AG08396 (cell line): ENCODE measurements at places on chromosomes 7 and 10.

- DNase-seq: no peak
Observed at GRCh38 chr7:28126410-28127041, 54.1 kb downstream of the JAZF1 start.

DNA sequence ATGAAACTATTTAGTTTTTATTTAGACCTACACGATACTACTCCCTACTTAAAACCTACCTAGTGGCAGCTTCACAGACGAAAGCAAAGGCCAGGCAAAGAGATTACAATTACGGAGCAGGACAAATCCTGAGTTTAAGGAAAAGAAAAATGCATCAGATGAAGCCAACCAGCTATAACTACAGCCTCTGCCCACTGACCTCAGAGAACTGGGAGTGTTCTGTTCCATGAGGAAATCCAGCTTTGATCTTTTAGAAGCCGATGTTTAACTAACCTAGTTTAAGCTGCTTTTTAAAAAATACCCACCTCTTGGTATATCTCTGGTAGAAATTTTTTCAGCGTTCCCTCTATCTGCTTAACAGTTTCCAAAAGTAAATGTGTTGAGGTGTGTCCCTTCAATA, 3.0 kb upstream of the UPF2 start:
- no peak for DNase-seq

DNA sequence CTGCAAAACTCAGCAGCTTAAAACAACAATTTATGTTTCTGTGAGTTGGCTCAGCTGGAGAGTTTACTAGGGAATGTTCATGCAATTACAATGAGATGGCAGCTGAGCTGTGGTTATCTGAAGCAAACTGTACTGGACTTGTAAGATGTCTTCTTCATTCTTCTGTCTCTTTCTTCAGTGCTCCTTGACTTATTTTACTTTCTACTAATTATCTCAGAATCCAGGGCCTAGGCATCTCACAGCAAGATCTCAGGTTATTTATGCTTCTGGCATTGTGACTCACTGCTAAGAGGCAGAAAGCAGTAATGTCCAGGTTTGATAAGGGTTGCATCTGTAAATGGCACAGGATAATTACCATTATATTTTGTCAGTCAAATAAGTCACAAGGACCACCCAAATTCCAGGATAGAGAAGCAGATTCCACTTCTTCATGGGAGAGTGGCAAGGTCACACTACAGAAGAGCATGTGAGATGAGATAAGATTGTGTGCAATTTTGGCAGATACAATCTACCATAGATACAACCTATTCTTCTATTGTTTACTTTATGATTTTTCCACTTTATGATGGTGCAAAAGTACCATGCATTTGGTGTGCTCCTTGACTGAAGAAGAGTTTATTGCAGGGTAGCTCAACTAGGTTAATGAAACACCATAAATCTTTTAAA, 16.8 kb downstream of the VIM start:
- DNase-seq: no peak

DNA sequence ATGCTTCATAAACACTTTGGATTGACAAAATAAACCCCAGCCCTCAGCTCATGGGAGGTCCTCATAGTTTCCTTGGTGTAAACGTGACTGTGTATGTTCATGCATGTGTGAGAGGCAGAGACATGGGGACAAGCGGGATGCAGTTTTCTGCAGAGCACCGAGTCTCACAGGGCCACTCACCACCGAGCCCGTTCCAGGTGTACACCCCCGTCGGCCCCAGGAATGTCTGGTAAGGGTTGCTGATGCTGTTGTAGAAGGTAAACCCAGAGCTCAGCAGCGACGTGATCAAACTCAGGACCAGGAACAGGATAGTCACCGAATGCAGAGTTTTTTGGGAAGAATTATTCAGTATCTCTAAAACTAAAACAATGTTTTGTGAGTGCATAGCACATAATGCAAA, 9.2 kb downstream of the CLRN3 start:
- no peak for DNase-seq

DNA sequence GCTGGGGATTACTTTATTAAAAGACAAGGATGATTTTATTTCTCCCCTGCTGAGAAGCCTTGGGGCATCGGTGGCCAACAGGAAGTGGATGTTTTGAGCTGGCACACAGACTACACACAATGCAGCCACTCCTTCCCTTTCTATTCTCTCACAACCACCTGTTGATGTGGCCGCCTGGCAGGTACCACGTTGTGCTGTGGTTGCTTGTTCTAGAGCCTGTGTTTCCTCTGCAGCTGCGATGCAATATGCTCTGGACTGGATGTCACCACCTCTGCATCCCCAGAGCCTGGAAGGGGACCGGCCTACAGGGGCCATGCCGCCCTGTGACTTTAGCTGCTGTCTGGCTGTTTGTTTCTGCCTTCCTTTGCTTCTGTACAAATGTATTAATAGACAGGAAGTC, 195.7 kb upstream of the CELF2 start:
- DNase-seq: no peak

DNA sequence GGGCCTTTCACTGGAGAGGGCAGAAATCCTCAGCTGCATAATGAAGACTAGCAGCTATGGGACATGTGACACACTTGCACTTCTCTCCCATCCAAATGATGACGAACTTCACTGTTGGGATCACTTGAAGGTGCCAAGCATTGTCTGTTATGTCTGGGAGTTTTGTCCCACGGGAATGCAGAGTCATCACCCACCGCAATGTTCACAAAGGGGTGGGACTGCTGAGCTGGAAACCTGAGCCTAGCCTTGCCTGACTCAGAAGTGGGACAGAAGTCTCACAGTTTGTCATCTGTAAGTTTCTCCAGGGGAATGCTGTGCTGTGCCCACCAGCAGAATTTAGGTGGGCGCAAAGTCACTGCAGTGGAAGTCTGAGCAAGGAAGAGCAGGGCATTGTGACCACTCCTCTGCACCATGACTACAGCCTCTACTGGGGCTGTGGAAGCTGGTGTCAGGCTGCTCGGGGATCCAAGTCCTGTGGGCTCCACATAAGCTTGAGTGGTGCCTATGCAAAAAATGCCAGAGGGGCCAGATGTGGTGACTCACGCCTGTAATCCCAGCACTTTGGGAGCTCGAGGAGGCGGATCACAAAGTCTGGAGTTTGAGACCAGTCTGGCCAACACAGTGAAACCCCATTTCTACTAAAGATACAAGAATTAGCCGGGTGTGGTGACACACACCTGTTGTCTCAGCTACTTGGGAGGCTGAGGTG, 472.0 kb upstream of the CNTNAP2 start:
- DNase-seq: no peak

DNA sequence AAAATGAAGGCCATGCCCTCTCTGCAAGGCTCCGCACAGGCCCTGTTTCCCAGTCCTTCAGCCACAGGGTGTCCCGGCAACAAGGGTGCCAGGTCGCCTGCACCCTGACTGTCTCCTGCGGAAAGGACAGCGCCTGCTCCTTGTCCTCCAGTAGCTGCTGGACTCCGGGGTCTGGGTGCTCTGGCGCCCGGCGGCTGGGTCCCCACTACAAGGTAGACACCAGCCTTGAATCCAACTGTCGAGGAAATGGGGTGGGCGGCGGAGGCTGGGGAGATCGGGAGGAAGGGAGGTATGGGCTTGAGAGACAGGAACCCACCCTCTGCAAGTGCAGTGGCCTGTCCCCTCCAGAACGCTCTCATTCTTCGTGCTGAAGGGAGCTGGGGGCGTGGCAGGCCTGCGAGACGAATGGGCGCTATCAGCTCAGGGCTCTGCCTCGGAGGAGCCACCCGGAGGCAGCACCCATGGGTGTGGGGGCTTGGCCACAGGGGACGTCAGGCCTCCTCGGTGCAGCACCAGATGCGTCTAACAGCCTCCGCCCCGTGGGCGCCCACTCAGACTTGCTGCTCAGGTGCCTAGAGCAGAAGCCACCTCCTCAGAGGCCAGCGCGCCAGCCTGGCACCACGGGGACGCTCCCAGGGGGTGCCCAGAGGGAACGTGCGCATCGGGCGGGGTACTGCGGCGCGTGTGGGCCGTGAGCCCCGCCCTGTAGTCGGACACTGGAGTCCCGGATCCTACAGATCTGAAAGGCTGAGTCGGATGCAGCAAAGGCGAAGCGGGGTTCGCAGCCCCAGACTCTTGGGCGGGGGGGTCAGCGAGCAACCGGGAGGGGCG, 15.6 kb downstream of the ADAM8 start:
- peak; percentile 72 for DNase-seq

GRCh38 chr7:66167773-66168387, 37.3 kb upstream of the TPST1 start:
- DNase-seq: peak; percentile 38

GRCh38 chr7:72326365-72326764, 85.8 kb downstream of the CALN1 start:
- no peak for DNase-seq

- no peak for DNase-seq
Observed at GRCh38 chr10:43873717-43874116, 225.0 kb upstream of the ZNF32 start.

GRCh38 chr10:4981722-4982471, 18.7 kb downstream of the AKR1C1 start:
- no peak for DNase-seq

GRCh38 chr7:135197343-135197742, 14.0 kb downstream of the WDR91 start:
- no peak for DNase-seq

GRCh38 chr7:1024331-1024841, 20.0 kb upstream of the GPR146 start:
- DNase-seq: no peak

GRCh38 chr10:79116801-79117723, 48.3 kb downstream of the ZMIZ1 start:
- DNase-seq: peak; percentile 73

- DNase-seq: peak; percentile 82
Observed at GRCh38 chr10:102419269-102420180, 940 bp upstream of the PSD start.

DNA sequence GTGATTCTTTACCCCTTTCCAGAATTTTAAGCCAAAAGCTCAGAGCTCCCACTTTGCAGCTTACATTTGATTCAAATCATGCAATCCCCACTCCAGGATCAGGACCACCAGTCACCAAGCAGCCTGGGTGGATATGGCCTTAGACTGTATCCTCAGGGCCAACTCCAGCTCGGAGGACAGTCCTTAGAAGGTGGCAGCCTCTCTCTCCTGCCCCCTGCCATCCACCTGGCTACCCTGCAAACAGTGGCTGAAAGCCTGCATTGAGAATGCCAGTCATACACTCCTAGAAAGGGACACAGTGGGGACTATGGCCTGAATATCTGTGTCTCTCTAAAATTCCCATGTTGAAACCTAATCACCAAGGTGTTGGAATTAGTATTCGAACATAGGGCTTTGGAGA, 50.0 kb upstream of the KCNMA1 start:
- no peak for DNase-seq

GRCh38 chr10:79239924-79240581, 107.2 kb upstream of the PPIF start:
- no peak for DNase-seq

GRCh38 chr7:1103789-1104515, 16.0 kb downstream of the GPER1 start:
- no peak for DNase-seq

GRCh38 chr10:83961620-83962019, 177.7 kb upstream of the GHITM start:
- no peak for DNase-seq

GRCh38 chr7:52711951-52712350, 323.5 kb upstream of the POM121L12 start:
- DNase-seq: no peak

DNA sequence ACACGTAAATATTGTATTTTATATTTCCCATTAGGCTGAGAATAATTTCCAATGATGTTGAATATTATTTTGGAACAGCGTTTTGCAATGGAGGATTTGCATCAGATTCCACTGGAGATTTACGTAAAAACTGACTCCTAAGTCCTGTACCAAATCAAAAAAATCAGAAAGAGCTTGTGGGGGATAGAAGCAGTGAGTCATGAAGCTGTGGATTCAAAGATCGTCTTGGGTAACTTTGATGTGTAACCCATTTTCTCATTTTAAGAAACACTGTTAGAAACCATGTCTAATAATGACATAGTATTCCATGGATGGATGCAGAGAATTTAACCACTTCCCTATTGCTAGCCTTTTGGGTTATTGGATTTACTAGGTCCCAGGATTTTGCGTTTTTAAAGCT, 158.6 kb downstream of the INHBA start:
- DNase-seq: no peak

- DNase-seq: no peak
Observed at GRCh38 chr7:44167920-44168319, 21.3 kb downstream of the GCK start.

- no peak for DNase-seq
Observed at GRCh38 chr10:51857305-51857704, 157.9 kb upstream of the CSTF2T start.

DNA sequence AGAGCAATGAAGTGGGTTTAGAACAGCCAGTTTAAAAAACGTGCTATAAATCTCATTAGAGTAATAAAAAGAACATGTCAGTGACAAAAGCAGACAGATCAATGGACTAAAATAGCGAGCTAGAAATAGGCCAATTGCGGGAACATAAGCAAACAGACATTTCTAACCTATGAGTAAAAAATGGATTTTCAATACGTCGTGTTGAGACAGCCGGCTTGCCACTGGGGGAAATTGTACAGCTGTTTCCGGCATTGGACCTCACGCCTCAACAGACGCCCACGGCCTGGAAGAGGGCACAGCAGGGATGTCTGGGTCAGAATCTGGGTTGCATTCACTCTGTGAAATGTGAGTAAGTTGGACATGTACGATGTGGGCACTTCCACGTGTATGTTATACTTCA, 92.9 kb downstream of the SVOPL start:
- peak; percentile 57 for DNase-seq

GRCh38 chr7:118111347-118111746, 72.6 kb upstream of the LSM8 start:
- no peak for DNase-seq

DNA sequence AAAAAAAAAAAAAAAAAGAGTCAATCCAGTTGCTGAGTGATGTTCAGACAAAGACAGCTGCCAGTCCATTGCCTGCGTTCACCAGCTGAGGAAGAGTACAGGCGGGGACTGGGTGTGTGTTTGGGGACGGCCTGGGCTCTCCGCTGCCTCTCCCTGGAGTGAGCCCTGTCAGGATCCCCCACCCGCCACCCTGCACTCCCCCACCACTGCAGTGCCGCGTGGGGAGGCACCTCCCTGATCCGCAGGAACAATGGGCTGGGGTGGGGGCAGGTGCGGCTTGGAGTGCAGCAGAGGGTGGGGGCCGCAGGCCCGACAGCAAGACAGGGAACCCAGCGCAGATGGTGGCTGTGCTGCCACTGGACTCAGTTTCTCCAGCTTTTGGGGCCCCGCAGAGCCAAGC, 1.4 kb downstream of the HSPA12A start:
- DNase-seq: no peak

GRCh38 chr7:2175514-2175913, 57.2 kb downstream of the MAD1L1 start:
- peak; percentile 93 for DNase-seq

DNA sequence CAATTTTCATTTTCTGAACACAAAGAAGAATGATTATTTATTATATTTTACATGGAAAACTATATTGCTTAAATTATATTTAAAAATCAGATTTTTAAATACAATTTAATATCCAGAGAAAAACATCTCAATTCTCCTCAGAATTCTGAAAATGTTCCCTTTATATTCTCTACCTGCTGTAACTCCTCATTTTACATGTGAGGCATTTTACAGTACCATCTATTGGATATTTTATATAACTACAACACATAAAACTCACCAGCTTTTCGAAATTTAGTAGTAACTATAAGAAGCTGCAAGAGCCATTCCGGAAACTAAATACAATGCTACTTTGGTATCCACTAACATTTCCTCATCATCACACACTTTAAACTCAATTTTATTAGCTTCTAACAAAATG, 264.6 kb downstream of the DGKB start:
- DNase-seq: no peak

- DNase-seq: peak; percentile 63
Observed at GRCh38 chr10:98374217-98374985, 40.6 kb downstream of the PYROXD2 start.

- no peak for DNase-seq
Observed at GRCh38 chr7:142799437-142799835, 28.7 kb downstream of the PRSS2 start.
